ENCODE measurements at places on chromosomes 5 and 9.

DNA sequence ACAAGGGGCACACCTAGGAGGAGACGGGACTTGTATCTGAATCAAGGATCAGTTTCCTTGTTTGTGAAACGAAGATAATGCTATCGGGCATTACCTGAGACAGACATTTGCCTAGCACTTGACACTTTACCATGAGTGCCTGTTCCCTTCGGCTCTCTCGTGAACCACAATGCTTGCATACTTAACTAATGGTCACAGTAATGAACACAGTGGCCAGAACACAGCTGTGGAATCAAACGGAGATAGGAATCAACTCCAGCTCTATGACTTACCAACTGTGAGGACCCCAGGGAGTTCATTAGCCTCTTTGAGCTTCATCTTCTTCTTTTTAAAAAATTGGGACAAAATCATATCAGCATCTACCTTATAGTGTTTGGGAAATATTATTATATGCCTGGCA, 207.8 kb downstream of the DRD1 start:
- no peak for DNase-seq

- DNase-seq: no peak
These were observed 135.2 kb downstream of the RXRA start for GRCh38 chr9:134461426-134461982.

- DNase-seq: no peak
These were observed 27.7 kb downstream of the ECPAS start for GRCh38 chr9:111456529-111456928.

- no peak for DNase-seq
These were observed 121.7 kb downstream of the DEPDC1B start for GRCh38 chr5:60578315-60578714.

- no peak for DNase-seq
These were observed 82.9 kb downstream of the ERBIN start for GRCh38 chr5:66009277-66009676.

DNA sequence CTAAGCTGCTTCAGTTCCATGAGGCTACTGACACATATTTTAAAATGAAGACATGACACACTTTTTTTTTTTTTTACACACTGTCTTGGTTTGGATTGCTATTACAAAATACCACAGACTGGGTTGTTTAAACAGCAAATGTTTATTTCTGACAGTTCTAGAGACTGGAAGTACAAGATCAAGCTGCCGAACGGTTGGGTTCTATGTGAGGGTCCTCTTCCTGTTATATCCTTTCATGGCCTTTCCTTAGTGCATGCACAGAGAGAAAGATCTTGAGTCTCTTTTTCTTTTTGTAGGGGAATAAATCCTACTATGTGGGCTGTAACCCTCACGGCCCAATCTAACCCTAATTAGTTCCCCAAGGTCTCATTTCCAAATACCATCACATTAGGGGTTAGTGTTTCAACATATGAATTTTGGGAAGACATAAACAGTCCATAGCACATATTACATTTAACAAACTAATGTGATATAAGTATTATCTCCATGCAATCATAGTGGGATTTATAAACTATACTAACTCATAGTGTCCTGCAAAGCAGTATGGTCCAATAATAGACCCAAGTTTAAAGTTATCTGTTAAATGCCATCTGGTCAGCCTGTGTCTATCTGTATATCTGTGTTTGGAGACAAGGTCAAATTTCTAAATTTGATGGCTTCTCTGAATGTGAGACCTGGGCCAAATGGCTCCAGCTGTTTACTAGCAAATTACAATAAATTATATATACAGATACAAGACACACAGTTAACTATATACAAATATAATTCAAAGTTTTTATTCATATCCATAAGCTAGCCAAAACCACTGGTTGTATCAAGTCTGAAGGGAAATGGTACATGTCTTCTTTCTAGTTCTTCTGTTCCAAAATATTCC, 90.3 kb upstream of the NREP start:
- DNase-seq: no peak

All from AG08395 (cell line).